NCI-H2107 (cell line): ENCODE measurements at places on chromosomes 2 and 18.

DNA sequence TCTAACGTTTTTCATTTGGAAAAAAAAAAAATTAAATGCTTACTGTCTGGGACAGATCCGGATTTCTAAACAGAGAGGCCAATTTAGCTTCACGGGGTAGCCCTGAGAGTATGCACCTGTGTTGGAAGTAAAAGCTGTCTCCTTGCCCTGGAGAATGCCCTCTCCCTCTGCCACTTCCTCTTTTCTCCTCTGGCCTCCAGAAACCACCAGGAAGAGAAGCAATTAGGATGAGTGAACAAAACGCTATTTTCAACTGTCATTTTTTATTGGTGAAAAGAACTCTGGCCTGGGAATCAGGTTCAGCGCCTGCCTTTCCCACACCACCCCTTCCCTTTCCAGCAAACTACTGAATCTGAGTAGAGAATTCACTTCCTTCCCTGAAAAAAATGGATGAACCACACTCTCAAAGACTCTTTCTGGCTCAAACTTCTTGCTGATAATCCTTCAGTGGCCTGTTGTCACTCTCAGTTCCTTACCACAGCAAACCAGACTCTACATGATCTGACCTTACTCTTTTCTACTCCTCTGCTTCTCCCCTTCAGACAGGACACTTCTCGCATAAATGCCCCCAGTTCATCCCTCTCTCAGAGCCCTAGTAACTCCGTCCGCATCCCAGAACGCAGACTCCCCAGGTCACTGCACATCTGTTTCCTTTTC, 29.8 kb downstream of the KLF7 start:
- no peak for DNase-seq

DNA sequence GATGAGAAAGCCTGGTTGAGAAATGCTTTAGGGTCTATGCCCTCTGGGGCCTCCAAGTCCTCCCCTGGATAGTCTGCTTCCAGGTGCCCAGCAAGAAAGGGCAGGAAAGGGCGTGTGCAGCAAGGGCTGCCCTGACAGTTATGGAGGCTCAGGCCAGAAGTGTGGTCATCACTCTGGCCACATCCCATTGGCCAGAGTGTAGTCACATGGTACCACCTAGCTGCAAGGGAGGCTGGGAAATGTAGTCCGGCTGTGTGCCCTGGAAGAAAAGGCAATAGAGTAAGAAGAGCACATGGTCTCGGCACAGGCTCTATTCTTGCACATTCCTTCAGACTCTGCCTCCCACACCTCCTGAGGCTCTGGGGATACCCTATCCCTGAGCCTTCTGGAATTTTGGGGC, 35.7 kb downstream of the ODC1 start:
- DNase-seq, result no peak

DNA sequence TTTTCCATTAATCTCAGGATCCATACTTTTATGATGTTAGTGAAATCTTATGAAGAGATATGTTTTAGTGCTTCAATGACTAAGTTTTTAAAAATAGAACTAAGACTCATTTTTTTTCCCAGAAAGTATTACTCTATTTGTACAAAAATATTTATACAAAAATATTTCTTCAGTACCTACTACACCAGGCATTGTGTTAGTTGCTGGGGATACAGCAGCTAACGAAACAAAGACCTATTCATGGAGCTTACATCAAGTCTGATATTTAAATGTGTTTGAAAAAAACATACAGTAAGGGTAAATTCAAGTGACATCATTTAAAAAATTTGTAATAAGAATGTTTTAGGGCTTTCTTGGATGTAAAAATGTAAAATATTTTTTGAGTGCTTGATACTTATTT, 11.6 kb downstream of the VAPA start:
- no peak for DNase-seq

DNA sequence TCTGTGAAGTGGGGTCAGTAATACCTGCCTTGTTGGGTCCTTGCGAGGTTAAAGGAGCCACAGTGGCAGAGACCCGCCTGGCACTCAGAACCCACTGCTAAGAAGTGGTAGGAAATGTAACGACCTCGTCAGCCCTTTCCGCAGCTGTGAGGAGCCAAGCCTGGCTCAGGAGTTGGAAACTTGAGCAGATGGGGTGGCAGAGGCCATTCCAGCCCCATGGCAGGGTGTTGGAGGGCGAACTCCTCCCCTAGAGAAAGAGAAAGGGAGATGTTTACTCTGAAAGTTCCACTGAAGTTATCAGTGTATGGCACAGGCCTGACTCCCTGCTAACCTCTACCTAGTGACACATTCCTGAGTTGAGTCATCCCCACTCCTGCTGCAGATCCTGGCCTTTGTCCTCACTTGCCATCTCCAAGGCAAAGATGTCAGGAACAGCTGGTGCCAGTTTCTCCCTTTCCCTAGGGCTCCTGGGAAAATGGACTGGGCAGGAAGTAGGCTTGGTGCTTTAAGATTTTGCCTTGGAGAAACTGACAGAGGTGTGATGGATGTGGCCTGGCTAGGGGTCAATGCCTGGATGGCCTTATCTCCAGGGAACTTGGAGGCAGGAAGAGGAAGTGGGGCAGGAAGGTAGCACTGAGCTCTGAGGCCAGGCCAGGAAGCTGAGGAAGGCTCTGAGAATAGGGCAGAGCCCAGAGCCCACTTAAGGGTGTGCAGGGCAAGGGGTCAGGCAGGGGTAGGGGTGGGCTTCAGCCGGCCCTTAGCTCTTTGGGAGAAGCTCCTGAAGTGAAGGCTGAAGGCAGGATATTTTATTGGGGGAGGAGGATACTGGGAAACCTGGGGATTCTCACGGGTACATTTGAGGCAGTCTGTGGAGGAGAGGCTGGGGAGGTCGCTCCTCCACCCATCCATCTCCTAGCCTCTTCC, 888 bp downstream of the VAMP5 start:
- no peak for DNase-seq

DNA sequence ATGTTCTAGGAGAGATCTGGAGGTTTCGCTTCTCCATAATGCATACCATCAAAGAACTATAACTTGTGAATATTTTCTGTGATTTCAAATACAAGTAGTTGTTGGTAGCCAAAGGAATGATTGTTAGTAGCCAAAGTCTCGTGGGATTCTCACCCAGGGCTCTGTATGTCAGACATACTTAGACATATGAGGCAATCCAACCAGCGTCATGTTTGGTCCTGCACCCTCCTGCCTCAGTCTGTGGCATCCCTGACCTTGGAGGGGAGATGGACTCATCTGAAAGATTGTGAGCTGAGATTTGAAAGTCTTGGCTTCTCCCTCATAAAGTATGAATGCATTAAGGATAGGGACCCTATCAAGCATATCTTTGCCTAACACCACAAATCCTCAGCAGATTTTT, 81.2 kb downstream of the CTIF start:
- DNase-seq, result no peak

GRCh38 chr2:126943612-126944348, 45.1 kb downstream of the TEX51 start:
- DNase-seq, result no peak

- no peak for DNase-seq
These were observed 633.9 kb upstream of the PKDCC start for GRCh38 chr2:41413813-41414485.

- no peak for DNase-seq
These were observed 3.8 kb downstream of the SIX2 start for GRCh38 chr2:45005261-45006002.

DNA sequence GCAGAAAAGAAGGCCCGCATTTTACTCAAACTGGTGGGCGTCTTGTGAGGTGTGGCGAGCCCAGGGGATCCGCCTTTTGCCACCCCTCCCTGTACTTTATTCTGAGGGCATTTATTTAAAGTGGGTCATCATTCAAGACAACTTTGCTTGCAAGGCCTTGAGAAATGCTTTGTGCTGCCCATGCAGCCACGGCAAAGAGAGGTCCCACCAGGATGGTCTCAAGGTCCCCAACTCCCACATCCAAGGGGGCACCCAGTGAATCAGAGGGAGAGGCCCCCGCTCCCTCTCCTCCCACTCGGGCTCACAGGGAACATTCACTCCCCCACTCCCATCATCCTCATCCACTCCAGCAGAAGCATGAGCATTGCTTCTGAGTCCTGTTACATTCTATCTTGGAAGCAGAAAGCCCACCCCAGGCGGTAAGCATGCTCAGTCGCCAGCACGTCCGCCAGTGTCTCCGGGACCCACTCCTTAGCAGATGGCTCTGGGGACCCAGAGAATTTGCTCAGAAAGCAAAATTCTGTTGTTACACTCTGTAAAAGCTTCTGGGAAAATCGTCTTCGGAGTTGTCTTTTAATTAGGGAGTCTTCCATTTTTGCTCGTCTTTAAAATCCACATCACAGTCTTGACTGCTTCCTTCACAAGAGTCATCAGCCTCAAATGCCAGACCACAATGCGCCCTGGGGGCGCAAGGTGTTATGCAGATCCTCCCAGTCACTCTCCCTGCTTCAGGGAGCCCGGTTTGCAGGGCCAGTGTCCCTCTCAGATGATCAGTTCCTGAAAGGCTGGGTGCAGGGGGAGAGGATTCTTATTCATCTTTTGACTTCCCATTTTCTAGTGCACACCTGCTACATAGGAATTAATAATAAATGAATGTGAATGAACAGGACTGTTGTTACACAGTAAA, 99.4 kb upstream of the NCK2 start:
- no peak for DNase-seq

DNA sequence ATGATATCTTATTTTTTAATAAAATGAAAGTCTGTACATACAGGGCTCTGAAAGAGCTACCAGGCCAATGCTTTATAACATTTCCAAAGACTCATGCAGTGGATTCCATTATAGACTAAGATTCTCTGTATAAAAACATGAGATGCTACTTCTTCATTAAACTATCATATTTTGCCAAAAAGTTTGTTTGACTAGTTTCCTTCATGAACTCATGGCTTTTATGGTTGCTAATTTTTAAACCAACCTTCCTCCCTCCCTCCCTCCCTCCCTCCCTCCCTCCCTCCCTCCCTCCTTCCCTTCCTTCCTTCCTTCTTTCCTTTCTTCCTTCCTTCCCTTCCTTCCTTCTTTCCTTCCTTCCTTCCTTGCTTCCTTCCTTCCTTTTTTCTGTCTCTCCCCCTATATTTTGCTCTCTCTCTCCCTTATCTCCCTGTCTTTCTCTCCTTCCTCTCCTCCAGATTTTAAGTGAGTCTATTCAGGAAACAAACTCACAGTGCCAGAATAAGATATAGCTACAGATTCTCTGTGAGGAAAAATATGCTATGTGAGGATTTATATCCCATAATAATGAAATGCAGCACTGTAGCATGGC, 961.5 kb upstream of the ZEB2 start:
- DNase-seq, result no peak

GRCh38 chr2:217938036-217938435, 64.8 kb downstream of the TNS1 start:
- DNase-seq, result no peak

DNA sequence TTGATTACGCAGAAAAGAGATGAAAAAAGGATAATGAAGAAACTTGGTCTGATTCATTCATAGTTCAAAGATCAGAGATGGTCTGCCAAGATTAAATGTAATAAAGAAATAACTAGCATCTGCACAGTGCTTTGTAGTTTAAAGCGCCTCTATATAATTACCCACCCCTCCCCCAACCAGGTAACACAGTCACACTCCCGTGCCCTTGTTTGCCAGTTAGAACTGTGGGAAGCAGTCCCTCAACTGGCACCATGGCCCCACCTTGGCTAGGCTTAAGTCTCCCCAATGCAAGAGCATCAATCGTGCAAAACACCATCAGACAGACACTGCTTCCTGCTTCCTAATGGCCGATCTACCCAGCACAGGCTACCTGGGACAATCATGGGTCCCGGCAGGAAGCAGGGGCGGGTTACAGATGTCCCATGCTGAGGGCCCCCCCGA, 11.6 kb downstream of the ADCY3 start:
- no peak for DNase-seq

DNA sequence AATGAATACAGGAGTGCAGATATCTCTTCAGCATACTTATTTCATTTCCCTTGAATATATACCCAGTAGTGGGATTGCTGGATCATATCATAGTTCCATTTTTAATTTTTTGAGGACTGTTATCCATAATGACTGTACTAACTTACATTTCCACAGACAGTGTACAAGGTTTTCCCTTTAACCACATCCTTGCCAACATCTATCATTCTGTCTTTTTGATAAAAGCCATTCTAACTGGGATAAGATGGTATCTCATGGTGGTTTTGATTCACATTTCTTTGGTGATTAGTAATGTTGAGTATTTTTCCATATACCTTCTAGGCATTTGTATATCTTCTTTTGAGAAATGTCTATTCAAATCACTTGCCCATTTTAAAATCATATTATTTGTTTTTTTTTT, 325.2 kb downstream of the CYP26B1 start:
- DNase-seq, result no peak

- no peak for DNase-seq
These were observed 36.7 kb downstream of the RALB start for GRCh38 chr2:120289221-120289906.

DNA sequence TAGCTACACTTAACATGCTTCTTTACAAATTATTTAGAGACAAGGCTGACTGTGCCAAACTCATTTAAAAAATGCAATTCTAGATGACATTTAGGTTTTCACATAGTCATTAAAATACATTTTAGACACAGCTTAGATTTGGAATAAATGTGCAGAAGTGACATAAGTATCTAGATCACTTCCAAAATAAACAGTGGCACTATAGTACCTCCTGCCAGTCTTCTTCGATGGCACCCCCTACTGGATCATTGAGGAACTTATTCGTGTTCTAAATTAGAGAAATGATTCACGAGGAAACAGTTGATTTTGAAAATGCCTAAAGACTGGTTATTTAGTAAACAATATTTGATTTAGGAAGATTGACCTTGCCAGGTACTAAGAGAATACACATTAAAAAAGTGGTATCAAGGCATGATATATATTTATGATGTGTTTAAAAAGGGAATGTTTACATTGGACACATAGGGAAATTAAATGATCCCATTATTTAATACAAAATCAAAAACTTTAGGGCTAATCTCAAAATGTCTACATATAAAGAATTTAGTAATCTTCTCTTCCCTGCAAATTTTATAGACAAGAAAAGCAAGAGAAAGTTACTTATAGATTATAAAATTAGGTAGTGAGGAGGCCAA, 323.9 kb downstream of the XIRP2 start:
- DNase-seq, result no peak

DNA sequence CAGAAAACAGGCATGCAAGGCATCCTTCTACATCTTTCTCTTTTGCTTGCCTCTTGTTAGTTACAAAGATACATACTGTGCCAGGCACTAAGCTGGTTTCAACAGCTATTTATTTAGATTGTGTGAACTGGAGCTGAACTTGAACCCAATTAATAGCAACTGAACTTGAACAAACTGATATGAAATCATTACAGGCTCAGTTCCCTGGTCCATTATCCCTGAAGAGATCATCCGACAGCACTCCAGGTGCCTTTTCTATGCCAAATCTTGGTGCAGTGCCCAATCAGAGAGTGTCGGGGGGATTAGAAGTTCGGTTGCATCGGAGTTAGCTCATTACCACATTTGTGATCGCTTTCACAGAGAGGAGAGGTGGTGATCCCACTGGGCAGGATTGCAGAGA, 477.6 kb downstream of the PARD3B start:
- no peak for DNase-seq

GRCh38 chr2:164388511-164388910, 232.8 kb downstream of the GRB14 start:
- no peak for DNase-seq
